IPS-NIHi11 (cell line): ENCODE measurements at places on chromosomes 6 and 20.

- no peak for DNase-seq
Observed at GRCh38 chr6:150967910-150968309, 102.4 kb downstream of the MTHFD1L start.

DNA sequence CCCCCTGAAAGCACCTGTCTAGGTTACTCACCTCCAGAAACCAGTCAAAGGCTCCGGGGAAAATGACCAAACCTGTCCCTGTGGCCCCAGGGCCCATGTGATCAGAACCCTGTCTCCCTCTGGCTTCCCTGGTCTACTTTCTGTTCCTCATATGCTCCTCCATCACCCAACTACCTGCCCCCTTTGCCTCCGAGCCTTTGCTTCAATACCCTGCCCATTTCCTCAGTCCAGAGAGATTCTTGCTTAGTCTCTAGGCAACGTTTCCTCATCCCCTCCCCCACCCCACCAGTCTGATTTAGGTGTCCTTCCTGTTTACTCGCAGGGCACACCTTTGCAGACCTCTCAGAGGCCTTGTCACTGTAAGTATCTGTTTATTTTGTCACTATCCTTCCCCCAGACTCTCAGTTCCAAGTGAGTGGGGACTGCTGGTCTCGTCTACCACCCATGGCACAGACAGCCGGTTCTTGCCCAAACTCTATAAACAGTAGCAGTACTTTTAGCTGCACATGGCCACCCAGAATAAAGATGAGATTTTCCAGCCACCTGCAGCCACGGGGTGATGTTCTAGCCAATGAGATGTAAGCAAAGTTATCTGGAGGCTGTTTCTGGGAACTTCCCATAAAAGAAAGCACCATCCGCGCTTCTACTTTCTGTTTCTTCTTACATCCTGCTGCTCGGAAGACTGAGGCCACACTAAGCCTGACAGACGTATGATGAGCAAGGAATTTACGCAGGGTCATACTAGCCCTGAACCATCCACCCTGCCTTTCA, 13.3 kb downstream of the ELOVL5 start:
- no peak for DNase-seq

- no peak for DNase-seq
Observed at GRCh38 chr6:135527960-135528249, 30.4 kb upstream of the AHI1 start.

DNA sequence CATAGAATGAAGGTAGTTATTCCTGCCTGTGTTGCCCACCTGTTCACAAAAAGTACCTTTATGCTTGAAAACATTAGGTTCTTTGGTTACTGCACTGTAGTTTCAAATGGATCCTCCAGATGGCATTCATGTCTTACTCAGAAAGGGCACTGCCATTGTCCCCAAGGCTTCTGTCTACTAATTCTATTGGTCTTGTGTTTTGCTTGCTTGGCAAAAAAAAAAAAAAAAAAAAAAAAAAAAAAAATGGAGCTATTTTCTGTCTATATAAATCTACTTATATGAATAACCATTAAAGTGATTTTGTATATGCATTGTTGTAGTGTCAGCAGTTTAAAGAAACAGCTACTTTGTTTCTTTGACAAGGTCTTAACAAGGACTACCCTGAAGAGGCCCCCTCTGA, 12.7 kb upstream of the EFHC1 start:
- peak; percentile 72 for DNase-seq

GRCh38 chr6:167469672-167470071, 144.8 kb downstream of the TTLL2 start:
- DNase-seq: no peak

DNA sequence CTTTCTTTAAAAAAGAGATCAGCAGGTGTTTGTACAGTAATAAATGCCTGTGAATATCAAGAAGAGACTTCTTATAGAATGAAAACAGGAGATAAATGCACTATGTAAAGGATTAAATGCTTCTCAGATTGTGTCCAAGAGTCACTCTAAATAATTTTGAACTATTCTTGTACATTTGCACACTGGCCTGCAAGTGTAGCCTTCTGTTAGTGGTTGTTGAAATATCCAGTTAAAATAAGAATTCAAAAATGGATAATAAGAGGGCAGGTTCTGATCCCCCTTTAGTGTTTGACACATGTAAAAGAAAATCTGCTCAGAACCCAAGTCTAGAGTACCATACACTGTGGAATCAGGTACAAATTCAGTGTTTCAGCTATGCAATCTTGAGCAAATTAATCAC, 91.9 kb downstream of the BCAS1 start:
- no peak for DNase-seq

GRCh38 chr6:100968949-100969348, 87.8 kb upstream of the ASCC3 start:
- DNase-seq: no peak

- peak; percentile 42 for DNase-seq
Observed at GRCh38 chr20:61845233-61845671, 220.4 kb downstream of the TAF4 start.

DNA sequence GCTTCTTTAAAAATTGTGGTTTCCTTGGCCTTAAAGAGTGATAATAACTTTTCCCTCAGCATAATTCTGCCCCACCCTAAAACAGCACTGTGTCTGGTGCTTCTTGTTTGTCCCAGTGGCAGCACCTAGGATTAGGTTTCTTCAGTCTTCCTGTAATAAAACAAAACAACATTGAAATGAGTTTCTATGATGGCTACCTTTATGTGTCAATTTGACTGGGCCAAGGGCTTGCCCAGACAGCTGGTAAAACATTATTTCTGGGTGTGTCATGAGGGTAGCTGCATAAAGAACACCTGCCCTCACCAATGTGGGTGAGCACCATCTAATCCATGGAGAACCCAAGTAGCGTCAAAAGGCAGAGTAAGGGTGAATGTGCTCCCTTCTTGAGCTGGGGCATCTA, 117.8 kb downstream of the QRSL1 start:
- no peak for DNase-seq

- DNase-seq: no peak
Observed at GRCh38 chr6:14816116-14816859, 429.6 kb upstream of the JARID2 start.

DNA sequence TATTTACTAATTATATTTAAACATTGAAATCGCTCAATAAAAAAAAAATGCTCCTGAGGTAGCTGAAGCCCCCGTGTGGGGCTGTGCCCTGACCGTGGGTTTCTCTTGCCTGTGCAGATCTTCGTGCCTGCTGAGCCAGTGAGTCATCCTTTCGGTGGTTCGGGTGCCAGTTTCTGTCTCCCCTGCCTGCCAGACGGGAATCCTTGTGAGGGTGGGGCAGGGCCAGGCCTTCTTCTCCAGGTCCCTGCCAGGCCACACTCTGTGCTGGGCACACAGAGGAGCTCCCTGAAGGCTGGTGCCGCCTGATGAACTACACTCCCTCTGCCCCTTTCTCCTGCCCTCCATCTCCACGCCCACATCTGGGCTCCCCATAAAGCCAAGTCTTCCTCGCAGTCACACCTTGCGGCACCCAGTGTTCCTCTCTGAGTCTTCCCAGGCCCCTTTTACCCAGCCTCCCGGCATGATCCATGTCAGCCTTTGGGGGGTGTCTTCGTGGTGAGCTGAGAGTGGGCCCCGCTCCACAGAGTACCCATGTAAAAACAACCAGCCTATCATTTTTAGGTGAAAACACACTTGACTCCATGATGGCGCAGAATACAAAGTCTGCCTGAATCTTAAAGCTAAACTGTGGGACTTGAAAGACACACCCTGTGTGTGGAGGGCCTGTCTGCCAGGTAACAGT, 19.3 kb downstream of the FGD2 start:
- DNase-seq: no peak

DNA sequence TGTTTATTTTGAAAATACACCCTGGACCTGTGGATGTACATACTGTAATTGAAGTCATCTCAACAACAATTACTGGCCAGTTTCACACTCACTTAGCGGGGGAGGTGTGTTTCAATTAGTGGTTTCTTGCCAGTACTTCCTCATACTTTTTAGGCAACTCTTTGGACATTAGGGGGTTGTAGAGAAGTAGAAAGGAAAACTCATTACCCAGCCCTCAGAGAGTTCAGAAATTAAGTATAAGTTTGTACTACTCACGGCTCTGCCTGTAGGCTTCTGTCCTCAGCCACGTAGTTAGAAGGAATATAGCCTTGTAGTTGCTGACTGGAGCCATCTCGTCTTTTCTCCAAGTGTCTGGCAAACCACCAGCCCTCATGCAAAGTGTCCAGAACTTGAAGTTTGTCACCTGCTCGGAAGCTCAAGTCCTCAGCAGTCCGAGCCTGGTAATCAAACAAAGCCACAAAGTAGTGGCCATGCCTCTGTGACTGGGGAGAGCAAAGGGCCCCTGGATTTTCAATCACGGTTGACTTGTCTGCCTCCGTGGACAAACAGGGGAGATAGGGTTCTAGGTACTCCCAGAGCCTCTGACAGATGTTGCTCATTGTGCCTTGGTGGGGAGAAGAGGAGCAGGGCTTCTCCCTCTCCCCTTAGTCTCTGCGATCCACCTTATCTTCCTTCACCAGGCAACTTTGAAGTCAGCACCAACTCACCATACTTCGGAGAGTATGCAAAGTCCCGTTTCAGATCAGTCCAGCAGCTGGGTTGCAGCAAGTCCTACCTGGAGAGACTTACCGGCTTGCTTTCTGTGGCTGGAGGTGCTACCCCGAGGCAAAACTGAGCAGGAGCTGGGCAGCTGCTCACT, 749 bp downstream of the FRK start:
- no peak for DNase-seq

DNA sequence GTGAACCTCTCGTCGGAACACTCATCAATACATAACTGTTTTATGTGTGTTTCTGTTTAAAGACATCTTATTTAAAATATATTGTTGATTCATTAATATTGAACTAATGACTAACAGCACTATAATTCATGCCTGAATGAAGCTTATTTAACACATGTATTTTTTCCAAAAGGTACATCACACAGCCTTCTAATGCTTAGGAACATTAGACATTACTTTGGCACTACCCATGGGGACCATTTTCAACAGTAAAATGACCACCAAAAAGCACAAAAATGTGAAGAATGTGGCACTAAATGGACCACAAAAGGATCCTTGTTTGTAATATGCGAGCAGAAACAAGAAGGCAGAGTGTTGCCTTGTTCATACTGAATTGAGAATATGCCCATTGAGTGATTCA, 109.2 kb downstream of the CEP57L1 start:
- DNase-seq: no peak

GRCh38 chr6:3202999-3203696, 24.3 kb downstream of the TUBB2B start:
- no peak for DNase-seq

DNA sequence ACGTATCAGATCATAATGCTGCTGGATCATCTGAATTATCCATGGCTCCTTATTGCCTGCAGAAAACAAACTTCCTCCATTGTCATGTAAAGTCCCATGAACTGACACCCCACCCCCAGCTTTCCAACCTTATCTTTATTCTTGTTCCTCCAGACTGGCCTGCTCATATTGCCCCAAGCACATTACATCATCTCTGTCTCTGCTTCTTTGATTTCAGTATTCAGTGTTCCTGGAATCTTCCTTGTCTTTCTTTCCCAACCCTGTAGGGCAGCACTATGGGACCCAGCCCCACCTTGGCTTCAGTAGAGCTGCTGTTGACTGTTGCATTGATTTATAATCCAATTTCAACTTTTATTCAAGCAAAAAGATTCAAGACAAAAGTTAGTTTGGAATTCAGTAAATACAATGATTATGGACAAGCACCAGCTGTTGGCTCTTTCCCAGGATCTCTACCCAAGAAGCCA, 187.5 kb upstream of the ECI2 start:
- no peak for DNase-seq

DNA sequence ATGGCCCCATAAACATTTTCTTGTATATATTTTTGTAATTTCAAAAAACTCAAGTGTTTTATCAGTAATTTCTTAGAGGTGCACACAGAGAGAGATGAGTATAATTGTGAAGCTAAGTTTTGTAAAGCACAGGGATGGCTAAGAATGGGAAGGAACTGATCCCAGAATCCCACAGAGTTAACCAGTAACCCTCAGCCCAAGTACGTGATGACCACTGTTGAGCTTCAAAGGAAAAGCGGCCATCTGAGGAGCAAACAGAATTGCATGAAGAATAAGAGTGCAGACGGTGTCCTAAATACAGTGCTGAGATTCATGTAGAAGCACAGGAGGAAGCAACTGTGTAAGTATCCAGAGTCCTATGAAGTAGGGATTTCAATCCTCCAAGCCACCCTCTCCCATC, 28.1 kb upstream of the HLA-C start:
- DNase-seq: no peak

- no peak for DNase-seq
Observed at GRCh38 chr6:33316603-33317418, 733 bp downstream of the ZBTB22 start.

GRCh38 chr20:22729616-22730236, 145.4 kb upstream of the FOXA2 start:
- no peak for DNase-seq

DNA sequence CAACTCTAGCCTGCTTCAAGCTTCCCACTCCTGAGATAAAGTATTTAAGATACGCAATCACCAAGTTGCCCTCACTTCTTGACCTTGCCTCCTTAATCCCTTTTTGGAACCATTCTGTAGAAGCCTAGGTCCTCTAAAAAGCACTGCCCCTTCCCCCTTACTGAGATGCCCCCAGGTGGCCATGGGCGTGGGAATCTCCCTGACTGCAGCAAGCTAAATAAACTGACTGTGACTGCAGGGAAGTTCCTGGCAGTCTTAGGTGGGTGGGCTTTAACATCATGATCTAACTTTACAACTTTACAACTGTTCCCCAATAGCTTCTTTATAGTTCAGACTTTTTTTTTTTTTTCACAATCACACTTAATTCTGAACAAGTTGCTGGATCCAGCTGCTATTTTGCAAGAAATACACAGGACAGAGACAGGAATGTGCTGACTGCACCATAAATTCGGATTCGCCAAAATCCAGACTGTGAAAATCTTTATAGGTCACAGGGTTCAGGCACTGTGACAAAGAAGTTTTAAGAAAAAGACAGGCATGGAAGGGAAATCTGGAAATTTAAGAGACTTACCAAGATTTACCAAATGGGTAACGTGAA, 344.2 kb upstream of the SULF2 start:
- no peak for DNase-seq

DNA sequence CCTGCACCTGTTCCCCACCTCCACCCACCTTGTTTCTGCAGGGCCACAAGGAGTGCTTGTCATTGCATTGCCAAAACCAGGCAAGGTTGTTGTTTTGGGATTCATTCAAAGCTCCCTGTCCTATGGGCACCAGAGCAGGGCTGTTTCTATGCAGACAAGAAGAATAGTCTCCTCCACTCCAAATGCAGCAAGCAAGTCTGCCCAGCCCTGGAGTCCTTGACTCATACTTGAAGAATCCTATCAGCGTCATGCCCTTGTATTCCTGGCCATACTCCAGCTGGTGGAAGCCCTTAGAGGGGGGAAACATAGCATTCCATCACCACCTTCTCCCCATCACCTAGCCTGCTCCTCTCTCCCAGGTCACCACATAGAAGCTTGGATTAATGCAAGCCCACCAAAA, 145.3 kb upstream of the ECI2 start:
- DNase-seq: peak; percentile 38

- DNase-seq: no peak
Observed at GRCh38 chr20:58720890-58721289, 28.3 kb downstream of the NPEPL1 start.

- peak; percentile 79 for DNase-seq
Observed at GRCh38 chr6:26157251-26158075, 70.2 kb downstream of the HFE start.

GRCh38 chr6:90739339-90739738, 152.5 kb upstream of the MAP3K7 start:
- no peak for DNase-seq

GRCh38 chr6:51019806-51020205, 201.1 kb downstream of the TFAP2B start:
- DNase-seq: no peak
